ENCODE measurements at places on chromosomes 13 and 19. TPM values are rescaled to one million over a fixed set of nuclear protein-coding genes. Genes with fewer than 3 reads are reported as not detected.

TJP3 gene
- 0.06 TPM for total RNA-seq

PROSER3 gene
- total RNA-seq, result 2.5 TPM

CACNG6 gene
- total RNA-seq, result 0.25 TPM

CEACAM3 gene
- total RNA-seq, result not detected

PLVAP gene
- total RNA-seq, result 11.8 TPM

B3GNT8 gene
- total RNA-seq, result 1.1 TPM

ZIC5 gene
- not detected for total RNA-seq

IQCN gene
- total RNA-seq, result 0.31 TPM

RNF17 gene
- total RNA-seq, result not detected

N4BP2L1 gene
- total RNA-seq, result 8.3 TPM

LAIR1 gene
- not detected for total RNA-seq

ATCAY gene
- total RNA-seq, result not detected

Measured in bladder microvascular endothelial cell (primary cell).